ENCODE measurements at places on chromosomes 4 and X. TPM values are rescaled to one million over a fixed set of nuclear protein-coding genes. Genes with fewer than 3 reads are reported as not detected.

GRCh38 chr4:33709247-33709646 lies 2535.1 kb downstream of the ARAP2 start:
- DNase-seq: no peak

- no peak for DNase-seq
Observed at GRCh38 chrX:23845351-23845817, 62.4 kb downstream of the APOO start.

- no peak for DNase-seq
Observed at GRCh38 chr4:145520172-145520571, 38.5 kb downstream of the SMAD1 start.

GRCh38 chr4:2393353-2394270 lies 24.8 kb downstream of the ZFYVE28 start:
- DNase-seq: no peak

- DNase-seq: no peak
Observed at GRCh38 chrX:108516184-108516583, 76.5 kb downstream of the COL4A5 start.

GRCh38 chrX:78102091-78102490 lies 2.0 kb upstream of the PGK1 start:
- DNase-seq: no peak

The FGG gene
- polyA plus RNA-seq: not detected

DNA sequence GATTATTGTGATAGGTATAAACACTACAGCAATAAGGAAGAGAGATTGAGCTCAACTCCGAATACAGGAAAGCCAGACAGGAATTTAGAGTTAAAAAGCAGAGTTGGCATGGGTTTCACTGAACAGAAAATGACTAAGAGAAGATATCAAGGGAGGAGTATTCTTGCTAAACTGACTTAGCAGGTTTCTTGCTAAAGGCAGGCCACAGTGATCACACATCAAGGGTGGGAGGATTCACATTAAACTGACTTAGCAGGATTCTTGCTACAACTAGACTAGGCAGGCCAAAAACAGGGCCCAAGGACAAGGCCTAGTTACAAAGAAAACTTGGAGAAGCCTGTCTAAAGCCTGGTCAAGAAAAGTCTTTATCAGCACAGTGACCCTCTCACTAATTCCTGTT lies 195.1 kb downstream of the MAGEB5 start:
- no peak for DNase-seq

The PYURF gene
- polyA plus RNA-seq: 322 TPM

The MAOA gene
- 1.2 TPM for polyA plus RNA-seq

DNA sequence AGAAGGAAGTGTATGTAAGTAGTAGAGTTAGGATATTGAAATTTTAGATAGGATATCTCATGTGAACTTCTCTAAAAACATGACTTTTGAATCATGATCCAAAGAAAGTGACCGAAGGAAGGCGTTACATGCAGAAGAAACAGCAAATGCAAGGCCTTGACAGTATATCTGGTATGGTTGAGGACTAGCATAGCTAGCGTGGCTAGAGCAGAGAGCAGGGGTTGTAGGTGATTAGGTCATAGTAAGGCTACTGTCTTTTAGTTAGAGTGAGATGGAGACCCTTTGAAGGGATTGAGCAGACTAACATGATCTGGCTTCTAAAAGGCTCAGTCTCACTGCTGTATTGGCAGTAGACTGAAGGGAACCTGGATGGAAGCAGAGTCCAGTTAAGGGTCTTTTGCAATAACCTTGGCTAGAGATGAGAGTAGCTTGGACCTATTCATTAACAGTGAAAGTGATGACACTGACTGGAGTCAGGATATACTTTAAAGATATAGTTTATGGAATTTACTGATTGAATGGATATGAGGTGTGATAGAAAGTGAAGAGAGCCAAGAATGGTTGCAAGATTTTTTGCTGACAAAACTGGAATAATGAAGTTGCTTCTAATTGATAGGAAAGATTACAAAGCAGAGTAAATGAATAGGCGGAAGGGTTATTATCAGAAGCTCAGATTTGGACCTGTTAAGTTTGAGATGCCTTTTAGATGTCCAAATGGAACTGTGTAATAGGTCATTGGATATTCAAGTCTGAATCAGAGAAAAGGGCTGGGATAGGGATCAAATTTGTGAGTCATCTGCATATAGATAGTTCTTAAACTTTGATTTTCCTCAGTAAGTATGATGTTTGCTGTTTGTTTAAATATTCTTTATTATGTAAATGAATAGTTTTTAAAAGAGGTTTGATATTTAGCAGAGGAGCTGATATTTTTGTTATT lies 59.8 kb downstream of the MRPL1 start:
- no peak for DNase-seq

DNA sequence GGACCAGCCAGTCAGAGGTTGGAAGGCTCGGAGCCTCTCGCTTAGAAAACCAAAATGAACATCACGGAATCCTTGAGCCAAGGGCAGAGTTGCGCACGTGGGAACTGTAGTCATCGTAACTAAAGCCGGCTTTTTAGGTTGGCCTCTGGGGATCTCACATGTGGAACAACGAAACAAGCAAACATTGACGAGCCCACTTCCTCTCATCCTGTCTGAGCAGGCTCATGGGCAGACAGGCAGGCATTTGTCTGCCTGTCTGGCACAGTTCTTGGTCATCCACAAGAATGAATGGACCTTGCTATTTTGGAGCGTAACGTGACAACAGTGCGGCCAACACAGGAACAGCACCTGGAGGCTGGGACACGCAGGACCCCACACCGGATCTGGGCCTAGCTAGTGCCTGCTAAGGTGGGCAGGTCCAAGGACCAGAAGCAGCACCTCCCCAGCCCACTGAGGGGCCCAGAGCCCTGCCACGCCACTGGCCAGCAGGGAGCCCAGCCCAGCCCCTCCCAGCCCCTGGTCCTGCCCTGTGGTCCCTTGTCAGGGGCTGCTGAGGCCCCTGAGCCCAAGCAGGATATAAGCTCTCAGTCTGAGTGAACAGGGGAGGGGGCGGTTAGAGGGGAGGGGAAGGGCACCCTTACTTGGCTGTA lies 9.2 kb upstream of the TREX2 start:
- no peak for DNase-seq

GRCh38 chr4:94653095-94653649 lies 104.6 kb upstream of the BMPR1B start:
- no peak for DNase-seq

DNA sequence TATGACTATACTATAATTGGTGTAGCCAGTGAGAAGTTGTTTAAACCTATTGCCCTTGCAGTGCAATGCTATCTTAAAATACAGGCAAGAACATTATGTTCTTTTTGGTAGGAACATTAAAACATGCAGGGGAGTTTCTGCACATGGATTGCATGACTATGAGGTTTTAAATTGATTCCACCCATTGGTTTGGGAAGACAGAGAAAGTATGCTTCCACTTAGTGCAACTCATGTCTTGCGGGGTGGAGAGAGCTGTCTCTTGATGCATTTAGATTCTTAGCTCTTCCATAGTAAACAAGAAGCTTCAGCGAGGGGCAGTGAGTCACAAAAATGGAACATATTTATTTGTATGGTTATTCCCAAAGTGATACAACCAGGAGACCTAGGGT lies 39.5 kb upstream of the RASL11B start:
- no peak for DNase-seq

- DNase-seq: no peak
Observed at GRCh38 chr4:134085496-134085895, 116.1 kb downstream of the PABPC4L start.

GRCh38 chrX:143536176-143536575 lies 18.9 kb upstream of the SPANXN3 start:
- DNase-seq: no peak

The AWAT2 gene
- polyA plus RNA-seq: not detected

GRCh38 chr4:152784490-152785350 lies 5.0 kb downstream of the ARFIP1 start:
- DNase-seq: no peak

DNA sequence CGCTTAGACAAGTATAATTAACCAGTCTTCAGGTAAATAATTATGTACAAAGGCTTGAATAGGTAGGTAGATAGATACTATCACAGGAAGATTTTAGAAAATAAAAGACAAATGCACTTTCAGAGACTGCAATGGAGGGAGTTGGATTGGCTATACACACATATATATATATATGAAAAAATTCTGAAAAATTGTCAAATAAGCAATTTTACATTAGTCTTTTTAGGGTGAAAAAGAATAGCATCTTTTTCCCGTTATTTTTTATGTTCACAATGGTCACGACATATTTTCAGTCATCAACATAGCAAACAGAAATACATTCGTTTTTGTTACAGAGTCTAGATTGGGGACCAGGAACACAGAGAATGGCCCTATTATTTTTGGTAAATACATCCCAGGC lies 385.9 kb upstream of the ACTRT1 start:
- no peak for DNase-seq

GRCh38 chrX:137684591-137684990 lies 118.7 kb downstream of the ZIC3 start:
- DNase-seq: no peak

- DNase-seq: no peak
Observed at GRCh38 chr4:76751612-76752343, 146.2 kb downstream of the SOWAHB start.

The TRO gene
- polyA plus RNA-seq: 0.48 TPM

The GPR34 gene
- polyA plus RNA-seq: 0.18 TPM

The TRIM60 gene
- not detected for polyA plus RNA-seq

The PAGE1 gene
- polyA plus RNA-seq: not detected

The ZMAT1 gene
- polyA plus RNA-seq: 4.5 TPM

The POF1B gene
- not detected for polyA plus RNA-seq

Data from naive thymus-derived CD8-positive, alpha-beta T cell (primary cell).